Neural crest cell (in vitro differentiated cells): ENCODE measurements at places on chromosomes 4 and X. TPM values are rescaled to one million over a fixed set of nuclear protein-coding genes. Genes with fewer than 3 reads are reported as not detected.

The TCEAL2 gene
- total RNA-seq, result 4.4 and 5.0 TPM in 2 replicates

The SLC6A14 gene
- not detected in 2 replicates for total RNA-seq

The STAP1 gene
- not detected in 2 replicates for total RNA-seq

The PGAM4 gene
- total RNA-seq, result not detected in 2 replicates

The SSX4B gene
- not detected in 2 replicates for total RNA-seq

The SPANXN4 gene
- not detected in 2 replicates for total RNA-seq

DNA sequence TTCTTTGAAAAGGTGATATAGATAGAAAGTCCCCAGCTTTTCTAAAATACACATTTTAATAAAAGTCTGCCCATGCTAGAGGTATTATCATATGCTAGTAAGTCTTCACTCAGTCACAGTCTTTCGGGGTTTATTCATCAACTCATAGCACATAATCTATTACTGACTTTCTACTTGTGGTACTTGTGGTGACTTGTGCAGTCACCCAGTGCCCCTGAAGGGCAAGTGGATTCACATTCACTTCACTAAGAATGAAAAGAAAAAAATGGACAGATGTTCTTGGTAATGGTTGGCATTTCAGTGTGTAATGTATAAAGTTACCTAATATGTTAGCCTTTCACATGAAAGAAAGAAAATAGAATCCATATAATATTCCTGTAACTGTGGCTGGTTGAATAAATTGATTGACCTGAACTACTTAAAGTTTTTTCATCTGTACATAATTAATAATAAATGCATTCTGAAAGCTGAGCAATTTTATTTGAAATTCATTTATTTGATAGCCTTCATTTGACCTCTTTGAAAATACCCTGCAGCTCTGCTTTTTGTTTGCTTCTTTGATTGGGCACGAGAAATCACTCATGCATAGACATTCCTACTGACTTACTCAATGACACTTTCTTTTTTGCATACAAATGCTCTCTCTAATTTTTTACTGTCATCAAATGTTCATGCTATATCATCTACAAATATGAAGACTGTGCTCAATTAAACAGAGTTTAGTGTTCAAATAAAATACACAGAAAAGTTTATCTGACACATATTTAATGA, 39.5 kb upstream of the ZNF330 start:
- H3K27me3 ChIP-seq, result peaks cover 44% of the 10 kb centered on the region
- H3K4me3 ChIP-seq, result no peak overlapping the region

DNA sequence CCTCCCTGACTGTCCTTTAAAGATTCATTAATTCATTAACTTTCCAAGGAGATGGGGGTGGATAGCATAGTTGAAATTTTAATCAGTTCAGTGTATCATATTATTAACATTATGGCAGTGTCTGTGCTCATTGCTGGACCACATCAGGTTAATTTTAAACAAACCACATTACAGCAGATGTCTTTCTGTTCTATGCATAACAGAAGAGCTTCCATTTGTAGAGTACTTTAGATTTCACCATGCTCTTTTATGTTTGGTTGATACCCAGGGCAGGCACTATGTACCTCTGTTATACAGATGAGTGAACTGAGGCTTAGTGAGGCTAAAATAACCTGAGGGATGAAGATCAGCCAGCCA, 41.1 kb downstream of the AFF2 start:
- no peaks in the 10 kb centered on the region for H3K36me3 ChIP-seq
- DNase-seq, result no peak
- no peak overlapping the region for H3K27ac ChIP-seq

DNA sequence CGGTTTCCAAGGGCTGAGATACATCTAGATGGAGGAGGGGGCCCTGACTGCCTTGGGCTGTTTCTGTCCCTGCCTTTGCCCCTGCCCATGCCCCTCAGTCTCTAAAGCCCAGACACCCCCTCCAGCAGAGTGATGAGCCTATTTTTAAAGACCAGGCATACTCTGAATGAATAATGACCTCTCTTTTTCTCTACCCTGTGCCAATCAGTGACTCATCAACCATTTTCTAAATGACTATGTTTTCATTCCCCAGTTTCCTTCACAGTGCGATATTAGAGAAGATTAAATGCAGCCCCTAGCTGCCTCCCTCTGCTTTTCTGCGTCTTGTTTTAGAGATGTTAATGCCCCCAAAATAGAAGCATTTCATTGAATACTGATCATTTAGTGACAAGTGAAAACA, 15.5 kb upstream of the NHS start:
- peaks cover 6% of the 10 kb centered on the region for H3K4me1 ChIP-seq
- no peak overlapping the region for H3K4me3 ChIP-seq
- no peaks in the 10 kb centered on the region for H3K36me3 ChIP-seq

GRCh38 chrX:65451663-65452062, 82.9 kb downstream of the LAS1L start:
- H3K27me3 ChIP-seq, result no peaks in the 10 kb centered on the region
- no peak overlapping the region for H3K4me3 ChIP-seq
- H3K27ac ChIP-seq, result no peak overlapping the region
- peak; percentile 21 for DNase-seq
- H3K4me1 ChIP-seq, result no peaks in the 10 kb centered on the region
- H3K36me3 ChIP-seq, result peaks cover 17% of the 10 kb centered on the region

GRCh38 chrX:126338916-126339315, 172.8 kb upstream of the DCAF12L2 start:
- no peak for DNase-seq
- H3K27me3 ChIP-seq, result peaks cover 2% of the 10 kb centered on the region
- no peak overlapping the region for H3K4me3 ChIP-seq
- H3K27ac ChIP-seq, result no peak overlapping the region

DNA sequence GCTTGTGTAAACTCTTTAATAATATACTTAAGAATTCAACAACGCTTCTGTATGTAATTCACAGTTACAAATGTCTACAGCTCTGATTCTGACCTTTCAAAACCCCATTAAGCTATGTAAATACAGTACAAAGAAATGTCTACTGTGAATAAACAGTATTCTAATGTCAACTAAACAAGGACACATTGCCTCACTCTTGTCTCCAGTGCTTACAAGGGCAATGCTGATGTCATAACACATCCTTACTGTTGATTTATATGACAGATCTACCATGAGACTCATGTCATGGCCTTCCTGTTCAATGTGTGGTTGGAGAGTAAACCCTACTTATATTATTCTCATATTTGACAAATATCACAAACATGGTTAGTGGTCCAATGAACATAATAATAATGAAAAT, 256.1 kb upstream of the ADGRL3 start:
- no peaks in the 10 kb centered on the region for H3K27me3 ChIP-seq
- no peaks in the 10 kb centered on the region for H3K36me3 ChIP-seq
- H3K4me1 ChIP-seq, result no peaks in the 10 kb centered on the region
- H3K4me3 ChIP-seq, result no peak overlapping the region

DNA sequence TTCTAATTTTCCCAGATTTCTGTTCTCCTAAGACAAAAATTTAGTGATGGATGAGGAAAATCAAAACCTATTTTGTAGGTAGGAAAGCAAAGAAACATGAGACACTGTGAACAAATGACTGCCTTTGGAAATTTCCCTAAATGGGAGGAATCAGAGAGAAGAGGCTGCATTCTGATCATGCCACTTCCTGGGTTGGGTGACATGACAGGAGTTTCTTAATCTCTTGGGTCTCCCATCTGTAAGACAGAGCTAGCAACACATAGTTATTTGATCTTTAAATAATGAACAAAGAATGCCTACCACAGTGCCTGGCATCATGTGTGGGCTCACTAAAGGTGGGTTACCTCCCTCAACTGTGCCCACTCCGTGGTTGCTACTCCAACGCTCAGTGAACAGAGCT, 57.1 kb downstream of the CCDC149 start:
- DNase-seq, result no peak
- peaks cover 26% of the 10 kb centered on the region for H3K4me1 ChIP-seq

GRCh38 chrX:1444561-1445500, 7.9 kb downstream of the ASMTL start:
- peaks cover 9% of the 10 kb centered on the region for H3K4me1 ChIP-seq
- DNase-seq, result no peak
- no peak overlapping the region for H3K27ac ChIP-seq
- H3K27me3 ChIP-seq, result peaks cover under 1% of the 10 kb centered on the region

DNA sequence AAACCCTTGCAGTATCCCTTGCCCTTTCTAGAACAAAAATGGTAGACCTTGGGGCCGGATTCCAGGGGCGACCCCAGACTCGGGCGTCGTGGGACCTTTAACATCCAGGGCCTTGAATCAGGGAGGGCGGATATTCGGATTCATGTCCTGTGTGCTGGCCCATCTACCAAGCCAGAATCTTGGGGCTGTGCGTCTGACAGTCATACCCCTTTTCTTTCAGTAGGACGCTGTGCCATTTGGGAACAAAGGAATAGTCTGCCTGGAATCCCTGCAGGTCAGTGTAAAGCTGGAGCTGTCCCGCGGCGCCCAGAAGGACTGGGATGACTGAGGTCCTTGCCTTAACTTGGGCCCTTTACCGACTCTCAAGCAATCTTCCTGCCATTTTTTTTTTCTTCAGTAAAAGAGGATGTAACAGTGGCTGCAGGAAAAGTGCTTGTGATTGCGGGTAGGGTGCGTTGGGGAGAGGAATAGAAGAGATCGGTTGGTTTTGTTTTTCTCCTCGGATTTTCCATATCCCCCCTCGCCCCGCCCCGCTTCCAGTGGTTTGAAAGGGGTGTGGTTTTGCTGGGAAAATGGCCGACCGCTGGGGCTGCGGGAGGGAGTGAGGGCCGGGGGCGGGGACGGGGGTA, 518 bp downstream of the ARMCX1 start:
- no peaks in the 10 kb centered on the region for H3K27me3 ChIP-seq
- peak overlapping the region; percentile 94 for H3K4me3 ChIP-seq
- peak; percentile 34 for DNase-seq
- H3K27ac ChIP-seq, result peak overlapping the region; percentile 98

DNA sequence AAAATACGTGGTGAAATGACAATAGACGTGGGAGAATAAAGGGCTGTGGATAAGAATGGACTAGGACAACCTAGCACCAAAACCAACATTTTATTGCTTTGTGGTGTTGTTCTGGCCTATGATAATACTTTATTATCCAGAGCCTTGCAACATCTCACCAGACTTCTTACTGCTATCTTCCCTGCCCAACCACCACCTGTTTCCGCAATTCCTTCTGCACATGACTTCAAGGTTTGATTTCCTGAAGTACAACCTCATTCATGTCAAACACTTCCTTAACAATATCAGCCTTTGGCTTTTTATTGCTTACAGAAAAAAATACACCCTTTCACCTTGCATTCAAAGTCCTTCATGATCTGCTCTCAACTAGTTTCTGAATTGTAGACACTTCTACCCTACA, 84.8 kb downstream of the RTL3 start:
- no peaks in the 10 kb centered on the region for H3K36me3 ChIP-seq
- H3K4me1 ChIP-seq, result no peaks in the 10 kb centered on the region
- no peak overlapping the region for H3K4me3 ChIP-seq
- no peak for DNase-seq
- H3K27ac ChIP-seq, result no peak overlapping the region
- H3K27me3 ChIP-seq, result no peaks in the 10 kb centered on the region

DNA sequence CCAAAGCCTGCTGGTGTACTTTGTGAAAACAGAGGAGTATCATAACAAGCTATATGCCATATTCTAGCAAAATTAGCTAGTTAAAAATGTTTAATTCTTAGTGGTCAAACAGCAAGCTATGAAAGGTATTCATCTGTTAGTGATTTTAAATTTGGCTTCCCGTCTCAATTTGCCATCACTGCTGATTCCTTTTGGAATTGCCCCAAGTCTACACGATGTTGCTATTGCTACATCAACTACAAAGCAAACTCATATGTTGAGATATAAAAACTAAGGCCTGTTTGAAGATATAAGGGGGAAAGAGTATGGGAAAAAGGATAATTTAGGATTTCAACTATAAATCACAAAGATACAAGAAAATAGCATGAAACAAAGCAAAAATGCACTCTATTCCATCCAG, 146.1 kb downstream of the COL25A1 start:
- no peak overlapping the region for H3K4me3 ChIP-seq
- H3K4me1 ChIP-seq, result peaks cover 65% of the 10 kb centered on the region
- H3K27ac ChIP-seq, result peak overlapping the region; percentile 10
- H3K36me3 ChIP-seq, result no peaks in the 10 kb centered on the region

DNA sequence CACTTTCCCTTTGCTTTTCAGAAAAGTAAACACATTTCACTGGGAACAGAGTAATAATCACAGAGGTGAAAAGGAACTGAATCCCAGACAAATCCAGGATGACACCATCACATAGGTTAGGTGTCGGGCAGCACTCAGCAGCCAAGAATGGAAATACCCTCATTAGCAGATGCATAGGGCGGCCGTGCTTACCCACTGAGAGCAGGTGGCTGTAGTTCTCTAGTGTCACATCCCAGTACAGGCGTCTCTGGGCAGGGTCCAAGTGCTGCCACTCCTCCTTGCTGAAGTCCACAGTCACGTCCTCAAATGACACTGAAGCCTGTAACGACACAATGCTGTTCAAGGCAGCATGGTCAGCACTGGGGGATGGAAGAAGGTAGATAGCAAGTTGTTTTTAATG, 26.9 kb downstream of the ZNF41 start:
- H3K27ac ChIP-seq, result no peak overlapping the region
- H3K27me3 ChIP-seq, result no peaks in the 10 kb centered on the region
- H3K36me3 ChIP-seq, result peaks cover 41% of the 10 kb centered on the region
- H3K4me1 ChIP-seq, result no peaks in the 10 kb centered on the region

DNA sequence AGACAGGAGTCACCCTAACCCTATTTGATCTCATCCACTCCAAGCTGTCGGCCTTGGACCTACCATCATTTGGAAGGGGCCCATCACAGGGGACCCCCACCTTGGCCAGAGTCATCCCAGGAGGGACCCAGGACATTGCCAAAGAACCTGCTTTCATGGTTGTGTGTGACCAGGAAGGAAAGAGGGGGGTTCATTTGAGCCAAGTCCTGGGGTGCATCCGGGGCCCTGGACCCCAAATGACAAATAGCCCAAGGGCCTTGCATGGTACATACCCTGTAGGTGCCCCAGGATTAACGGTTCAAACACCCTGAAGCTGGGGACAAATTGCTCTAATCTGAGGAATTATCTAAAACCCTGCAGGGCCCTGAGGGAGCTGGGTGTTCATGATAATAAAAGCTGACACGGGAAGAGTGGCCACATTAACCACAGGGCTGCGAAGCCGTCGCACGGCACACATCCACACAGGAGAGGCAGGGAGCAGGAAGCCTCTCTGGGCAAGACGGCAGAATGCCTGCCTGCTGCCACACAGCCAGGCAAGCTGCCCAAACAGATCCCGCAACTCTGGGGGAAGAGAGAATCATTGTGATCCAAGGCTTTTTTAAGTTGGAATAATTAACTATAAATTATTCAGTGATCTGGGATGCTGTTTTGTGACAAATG, 28.2 kb upstream of the PPP2R2C start:
- H3K4me1 ChIP-seq, result no peaks in the 10 kb centered on the region
- peaks cover 45% of the 10 kb centered on the region for H3K27me3 ChIP-seq
- no peak overlapping the region for H3K4me3 ChIP-seq
- no peaks in the 10 kb centered on the region for H3K36me3 ChIP-seq

DNA sequence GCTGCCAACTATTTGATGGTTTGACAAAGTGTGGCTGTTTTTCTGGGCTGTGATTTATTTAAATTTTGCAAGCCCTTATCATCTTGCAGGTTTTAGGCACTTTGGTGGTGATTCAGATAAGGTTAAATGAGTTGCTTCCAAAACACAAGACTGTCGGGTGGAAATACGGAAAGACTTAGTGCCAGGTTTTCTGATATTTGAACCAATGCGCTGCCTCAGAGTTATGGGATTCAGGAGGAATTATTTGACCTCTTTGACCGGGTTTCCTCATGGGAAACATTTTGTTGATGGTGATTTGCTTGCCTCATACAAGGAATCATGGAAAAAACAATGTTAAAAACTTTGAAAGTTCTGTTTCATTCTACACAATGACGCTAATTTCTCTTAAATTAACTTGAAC, 136.1 kb upstream of the MAP9 start:
- H3K27ac ChIP-seq, result no peak overlapping the region
- H3K36me3 ChIP-seq, result no peaks in the 10 kb centered on the region
- no peak overlapping the region for H3K4me3 ChIP-seq
